ENCODE measurements at places on chromosomes 2 and 18.

- no peak for DNase-seq
These were observed 298.8 kb downstream of the TNS1 start for GRCh38 chr2:217703999-217704398.

GRCh38 chr2:25749676-25750075, 76.3 kb upstream of the DTNB start:
- no peak for DNase-seq

DNA sequence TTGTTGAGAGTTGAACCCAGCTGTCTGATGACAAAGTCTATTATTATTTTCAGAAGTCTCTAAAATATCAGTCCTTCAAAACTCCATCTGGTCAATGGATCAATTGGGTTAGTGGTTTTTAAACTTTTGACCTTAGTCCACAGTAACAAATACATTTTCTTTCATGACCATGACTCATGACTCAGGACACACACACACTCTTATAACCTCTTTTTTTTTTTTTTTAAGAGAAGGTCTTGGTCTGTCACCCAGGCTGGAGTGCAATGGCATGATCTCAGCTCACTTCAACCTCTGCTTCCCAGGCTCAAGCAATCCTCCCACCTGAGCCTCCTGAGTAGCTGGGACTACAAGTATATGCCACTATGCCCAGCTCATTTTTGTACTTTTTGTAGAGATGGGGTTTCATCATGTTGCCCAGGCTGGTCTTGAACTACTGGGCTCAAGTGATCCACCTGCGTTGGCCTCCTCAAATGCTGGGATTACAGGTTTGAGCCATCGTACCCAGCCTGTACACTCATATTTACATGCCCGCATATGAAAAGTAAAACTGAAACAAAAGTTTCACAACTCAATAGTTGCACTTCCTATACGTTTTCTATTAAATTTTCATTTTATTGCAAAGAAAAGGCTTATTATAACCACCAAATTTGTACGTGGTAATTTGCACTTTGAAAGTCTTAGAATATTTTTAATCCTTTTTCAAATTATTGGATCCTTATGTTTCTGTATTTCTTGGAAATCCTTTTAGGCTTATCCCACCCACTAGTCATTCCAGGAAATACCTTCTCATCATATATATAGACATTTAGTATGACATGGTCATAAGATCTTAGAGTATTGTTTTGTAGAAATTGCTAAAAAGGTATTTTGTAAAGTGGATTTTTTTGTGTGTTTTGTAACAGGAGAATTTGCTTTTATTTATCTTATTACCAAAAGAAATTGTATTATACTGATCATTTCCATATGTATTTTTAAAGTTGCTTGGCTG, 199.0 kb downstream of the LPIN1 start:
- DNase-seq: no peak

DNA sequence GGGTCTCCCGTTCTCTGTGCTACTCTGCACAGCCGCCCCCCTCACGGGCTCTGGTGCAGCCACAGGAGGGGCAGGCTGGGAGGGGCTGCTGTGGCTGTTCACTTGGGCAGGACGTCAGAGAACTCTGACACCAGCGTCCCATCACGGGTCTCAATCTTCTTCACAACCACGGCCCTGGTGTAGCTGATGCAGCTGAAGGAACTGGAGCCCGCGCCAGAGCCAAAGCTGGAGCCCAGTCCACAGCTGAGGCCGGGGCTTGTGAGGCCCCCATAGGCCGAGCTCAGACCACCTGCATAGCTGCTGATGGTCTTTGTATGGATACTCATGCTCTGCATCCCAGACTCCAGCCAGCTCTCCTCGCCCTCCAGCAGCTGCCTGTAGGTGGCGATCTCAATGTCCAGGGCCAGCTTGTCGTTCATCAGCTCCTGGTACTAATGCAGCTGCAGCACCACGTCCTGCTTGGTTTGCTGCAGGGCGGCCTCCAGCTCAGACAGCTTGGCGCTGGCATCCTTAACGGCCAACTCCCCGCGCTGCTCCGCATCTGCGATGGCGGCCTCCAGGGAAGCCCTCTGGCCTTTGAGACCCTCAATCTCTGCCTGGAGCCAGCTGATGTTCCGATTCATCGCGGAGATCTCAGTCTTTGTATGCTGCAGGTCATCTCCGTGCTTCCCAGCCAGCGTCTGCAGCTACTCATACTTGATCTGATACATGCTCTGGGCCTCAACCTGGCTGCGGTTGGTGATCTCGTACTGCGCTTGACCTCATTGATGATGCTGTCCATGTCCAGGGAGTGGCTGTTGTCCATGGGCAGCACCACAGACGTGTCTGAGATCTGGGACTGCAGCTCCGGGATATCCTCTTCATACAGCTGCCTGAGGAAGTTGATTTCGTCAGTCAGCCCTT, 7.4 kb upstream of the DUSP19 start:
- DNase-seq: peak; percentile 16

DNA sequence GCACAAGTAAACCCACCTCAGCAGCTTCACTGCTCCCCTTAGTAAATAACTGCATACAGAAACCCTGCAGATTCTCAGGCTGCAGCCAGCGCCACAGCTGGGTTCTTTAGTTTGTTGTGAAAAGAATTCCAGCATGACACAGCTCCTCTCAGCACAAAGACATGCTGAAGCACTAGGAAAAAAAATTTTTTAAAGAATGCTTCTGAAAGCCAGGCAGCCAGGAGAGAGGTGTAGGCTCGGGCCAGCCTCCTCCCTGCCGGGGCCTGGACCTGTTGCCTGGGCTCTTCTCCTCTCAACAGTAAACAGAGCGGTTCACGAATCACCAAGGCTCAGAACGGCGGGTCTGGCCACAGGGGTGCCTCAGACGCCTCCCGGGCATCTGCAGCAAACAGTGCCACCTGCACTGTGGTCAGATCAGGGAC, 95.7 kb upstream of the POU3F3 start:
- DNase-seq: peak; percentile 64

DNA sequence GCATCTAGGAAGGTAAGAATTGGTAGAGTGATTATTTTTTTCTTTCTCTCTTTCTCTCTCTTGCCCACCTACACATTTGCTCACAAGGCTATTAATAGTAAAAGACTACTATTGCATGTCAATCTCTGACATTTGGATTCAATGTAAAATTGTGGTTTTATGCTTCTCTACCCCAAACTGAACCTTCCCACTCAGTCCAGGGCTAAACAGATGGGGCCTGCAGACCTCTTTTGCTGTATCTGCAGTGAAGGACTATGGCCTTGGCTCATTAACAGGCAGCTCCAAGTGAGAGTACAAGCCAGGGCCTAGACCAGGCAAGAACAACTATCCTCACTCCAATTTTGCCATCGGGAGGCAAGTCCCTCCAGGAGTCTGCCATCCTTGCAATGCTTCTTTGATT, 68.3 kb upstream of the ARL4C start:
- DNase-seq: peak; percentile 71

GRCh38 chr2:144120487-144120886, 399.4 kb downstream of the ZEB2 start:
- no peak for DNase-seq

- DNase-seq: no peak
These were observed 16.9 kb downstream of the GPR55 start for GRCh38 chr2:230908092-230908594.

- peak; percentile 68 for DNase-seq
These were observed 440.4 kb upstream of the CDH20 start for GRCh38 chr18:60892855-60893254.

DNA sequence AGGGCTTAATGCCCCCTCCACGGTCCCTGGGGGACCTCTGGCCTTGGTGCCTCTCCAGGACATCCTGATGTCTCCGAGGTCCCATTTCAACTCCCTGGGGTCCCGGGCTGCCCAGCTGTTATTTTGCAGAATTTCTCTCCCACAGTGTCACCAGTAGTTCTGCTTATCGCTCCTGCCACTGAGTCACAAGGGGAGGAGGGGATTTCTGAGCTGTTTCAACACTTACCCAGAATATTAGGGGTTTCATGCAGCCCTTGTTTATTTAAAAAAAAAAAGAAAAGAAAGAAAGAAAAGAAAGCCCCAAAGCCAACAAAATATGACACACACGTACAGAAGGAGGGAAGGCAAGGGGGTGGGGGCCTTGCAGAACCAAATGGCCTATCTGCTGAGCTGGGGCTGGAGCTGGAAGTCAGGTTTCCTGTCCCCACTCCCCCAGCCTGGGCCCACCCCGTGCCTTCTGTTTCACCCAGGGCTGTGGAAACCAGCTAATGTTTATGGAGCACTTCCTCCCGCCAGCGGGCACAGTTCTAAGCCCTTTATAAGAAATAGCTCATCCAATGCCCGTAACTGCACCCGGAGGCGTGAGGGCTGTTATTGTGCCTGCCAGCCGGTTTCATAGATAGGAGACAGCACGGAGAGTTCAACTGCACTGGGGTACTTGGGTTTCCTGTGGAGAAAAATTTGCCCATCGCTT, 8.4 kb upstream of the ARID5A start:
- peak; percentile 45 for DNase-seq

GRCh38 chr2:221022554-221022953, 549.5 kb downstream of the EPHA4 start:
- DNase-seq: no peak

- peak; percentile 93 for DNase-seq
These were observed 585.9 kb downstream of the IRS1 start for GRCh38 chr2:226213717-226214116.

DNA sequence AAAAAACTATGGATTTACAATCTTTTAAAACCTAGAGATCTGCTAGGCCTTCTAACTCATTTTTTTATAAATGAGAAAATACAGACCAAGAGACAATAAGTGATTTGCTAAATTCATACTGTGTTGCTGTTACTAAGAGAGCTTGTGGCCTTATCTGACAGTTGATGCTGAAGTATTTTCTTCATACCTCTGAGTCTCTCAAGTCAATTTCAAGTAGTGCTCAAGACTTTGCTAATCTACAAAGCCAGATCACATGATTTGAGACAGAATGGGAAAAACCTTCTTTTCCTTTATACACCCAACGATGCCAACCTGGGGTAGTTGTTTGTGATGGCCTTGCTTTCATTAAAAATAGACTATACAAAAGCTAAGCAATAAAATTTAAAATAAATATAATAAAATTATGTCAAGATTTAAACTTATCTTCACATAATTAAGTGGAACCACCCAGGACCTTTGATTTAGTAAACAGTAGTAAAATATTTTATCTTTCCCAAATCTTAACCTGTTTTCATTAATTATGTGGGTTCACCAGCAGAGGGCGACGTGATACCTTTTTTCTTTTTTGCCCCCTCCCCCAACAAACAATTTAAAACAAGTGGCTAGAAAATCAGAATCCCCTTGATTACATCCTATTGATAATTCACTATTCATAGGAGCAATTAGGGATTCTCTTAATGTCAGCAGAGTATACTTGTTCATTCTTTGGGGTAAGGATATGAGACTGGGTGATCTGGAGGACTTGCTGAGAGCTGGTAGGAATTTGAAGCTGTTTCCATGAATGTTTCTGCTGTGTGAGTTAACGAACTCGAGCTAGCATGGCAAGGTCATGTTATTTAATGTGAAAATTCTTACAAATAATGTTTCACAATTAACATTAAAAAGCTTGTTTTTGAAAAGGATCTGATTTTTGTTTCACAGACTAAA, 49.6 kb upstream of the SLC5A7 start:
- no peak for DNase-seq

- DNase-seq: no peak
These were observed 72.5 kb downstream of the MRPS9 start for GRCh38 chr2:105110295-105110829.

DNA sequence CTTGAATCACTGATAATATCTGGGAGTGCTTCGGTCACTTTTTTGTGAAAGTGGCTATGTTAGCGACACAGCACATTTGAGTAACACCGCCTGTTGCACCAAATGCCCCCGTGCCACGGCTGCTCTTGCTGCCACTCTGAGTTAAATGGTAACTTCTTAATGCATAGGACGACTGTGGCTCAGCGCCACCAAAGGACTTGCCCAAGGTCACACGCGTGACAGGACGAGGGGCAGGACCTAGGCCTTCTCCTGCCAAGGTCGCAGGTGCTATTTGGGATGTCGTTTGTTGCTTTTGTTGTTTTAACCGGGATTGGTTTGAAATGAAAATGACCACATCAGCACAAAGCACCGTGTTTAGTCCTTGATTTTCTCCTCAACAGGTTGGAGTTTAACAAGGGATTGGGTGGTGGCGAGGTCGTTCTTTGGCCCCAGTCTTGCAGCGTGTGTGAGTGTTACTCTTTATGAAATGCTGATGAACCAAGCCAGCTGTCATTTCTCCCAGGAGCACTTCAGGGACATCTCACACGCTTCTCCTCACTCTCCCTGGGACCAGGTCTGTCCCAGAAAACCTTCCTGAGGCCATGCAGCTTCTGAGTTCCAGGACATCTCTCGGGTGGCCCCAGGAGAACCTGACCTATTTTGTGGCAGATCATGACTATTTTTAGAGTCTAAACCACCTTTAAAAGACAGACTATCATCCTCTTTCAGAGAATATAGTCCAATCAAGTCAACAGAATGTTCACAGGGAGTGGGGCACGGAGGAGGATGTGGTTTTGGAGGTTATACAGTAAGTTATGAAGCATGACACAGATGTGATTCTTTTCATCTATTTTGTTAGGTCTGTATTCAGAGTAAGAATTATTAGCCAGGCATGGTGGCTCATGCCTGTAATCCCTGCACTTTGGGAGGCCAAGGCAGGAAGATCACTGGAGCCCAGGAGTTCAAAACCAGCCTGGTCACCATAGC, 49.9 kb downstream of the MTCL1 start:
- peak; percentile 89 for DNase-seq

- DNase-seq: peak; percentile 68
These were observed 77.3 kb downstream of the FIGN start for GRCh38 chr2:163658556-163658955.

DNA sequence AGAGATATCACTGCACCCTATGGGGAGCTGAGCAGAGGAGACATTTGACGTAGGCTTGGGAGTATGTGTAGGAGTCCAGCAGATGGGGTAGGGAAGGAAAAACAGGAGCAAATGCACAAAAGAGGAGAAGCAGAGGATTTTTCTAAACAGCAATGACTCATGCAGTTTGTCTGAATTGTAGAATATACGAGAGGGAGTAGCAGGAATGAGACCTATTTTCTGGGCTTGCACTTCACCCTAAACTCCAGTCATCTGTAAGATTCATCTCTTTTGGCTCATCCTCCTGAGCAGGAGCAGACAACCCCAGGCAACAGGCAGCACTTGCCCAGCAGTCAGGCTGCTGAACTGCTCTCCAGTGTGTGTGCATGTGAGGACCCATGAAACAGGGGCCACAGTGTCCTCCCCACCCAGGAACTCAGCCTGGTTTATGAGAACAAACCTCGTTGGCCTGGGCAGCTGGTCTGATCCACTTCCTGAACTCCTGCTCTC, 100.2 kb upstream of the CDC42EP3 start:
- peak; percentile 78 for DNase-seq

GRCh38 chr2:68906716-68907115, 35.5 kb upstream of the BMP10 start:
- no peak for DNase-seq
